Hippocampal formation (tissue), 2 donors: ENCODE measurements at places on chromosomes 11 and 22.

DNA sequence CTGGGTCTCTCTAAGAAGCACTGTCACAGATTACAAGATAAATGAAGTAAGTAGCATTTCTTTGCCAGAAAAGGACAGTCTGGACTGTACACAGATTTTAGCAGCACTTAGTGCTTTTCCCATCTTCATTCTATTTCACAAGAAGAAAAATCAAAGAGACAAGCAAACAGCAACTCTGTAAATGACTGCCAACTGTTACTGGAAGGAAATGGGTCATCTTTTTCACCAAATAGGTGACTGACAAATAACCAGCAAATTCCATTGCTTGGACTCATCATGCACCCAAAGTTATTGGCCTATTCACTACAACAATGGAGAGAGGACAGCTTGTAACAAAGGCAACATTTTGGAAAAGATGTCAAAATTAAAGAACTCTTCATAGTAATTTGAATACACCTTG is 28.9 kb upstream of the CARD18 start:
- DNase-seq = no peak

GRCh38 chr11:124762105-124762623 is at the start of gene ESAM:
TSS of gene ESAM (minus strand) at chr11:124762290. CDS start at chr11:124762154, 136 bp downstream.
- DNase-seq = no peak

GRCh38 chr11:27107548-27107947 is 66.9 kb downstream of the BBOX1 start:
- no peak for DNase-seq

DNA sequence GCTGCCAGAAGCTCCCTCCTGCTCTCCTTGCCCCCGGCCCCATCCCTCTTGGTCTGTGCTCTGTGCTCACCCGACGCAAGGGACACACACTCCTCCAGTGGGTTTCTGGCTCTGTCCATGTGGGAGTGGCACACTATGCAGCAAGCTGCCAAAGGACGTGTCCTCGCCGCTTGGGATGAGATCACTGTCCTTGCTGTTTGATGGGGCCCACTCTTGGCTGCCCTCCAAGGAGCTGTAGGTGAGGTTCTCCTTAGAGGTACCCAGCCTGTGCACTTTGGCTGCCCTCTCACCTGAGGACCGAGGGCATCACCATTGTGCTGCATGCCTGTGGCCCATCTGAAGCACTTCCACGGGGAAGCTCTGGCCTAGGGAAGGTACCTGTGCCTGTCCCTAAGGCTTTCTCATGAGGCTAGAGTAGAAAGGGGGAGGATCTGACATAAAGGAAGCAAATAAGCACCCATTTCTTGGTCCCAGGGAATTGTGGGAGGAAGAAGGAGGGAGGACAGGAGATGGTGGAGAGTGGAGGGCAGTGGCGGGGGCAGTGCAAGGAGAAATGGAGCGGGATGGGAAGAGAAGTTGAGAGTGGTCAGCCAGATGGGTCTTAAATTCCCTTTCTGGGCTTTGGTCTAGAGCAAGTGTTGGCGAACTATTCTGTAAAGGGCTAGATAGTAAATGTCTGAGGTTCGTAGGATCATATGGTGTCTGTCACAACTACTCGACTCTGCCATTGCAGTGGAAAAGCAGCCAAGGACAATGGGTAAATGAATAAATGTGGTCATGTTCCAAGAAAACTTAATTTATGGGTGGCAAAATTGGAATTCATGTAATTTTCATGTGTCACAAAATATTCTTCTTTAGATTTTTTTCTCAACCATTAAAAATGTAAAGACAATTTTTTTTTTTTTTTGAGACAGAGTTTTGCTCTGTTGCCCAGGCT is 47.0 kb upstream of the AMPD3 start:
- DNase-seq = no peak

DNA sequence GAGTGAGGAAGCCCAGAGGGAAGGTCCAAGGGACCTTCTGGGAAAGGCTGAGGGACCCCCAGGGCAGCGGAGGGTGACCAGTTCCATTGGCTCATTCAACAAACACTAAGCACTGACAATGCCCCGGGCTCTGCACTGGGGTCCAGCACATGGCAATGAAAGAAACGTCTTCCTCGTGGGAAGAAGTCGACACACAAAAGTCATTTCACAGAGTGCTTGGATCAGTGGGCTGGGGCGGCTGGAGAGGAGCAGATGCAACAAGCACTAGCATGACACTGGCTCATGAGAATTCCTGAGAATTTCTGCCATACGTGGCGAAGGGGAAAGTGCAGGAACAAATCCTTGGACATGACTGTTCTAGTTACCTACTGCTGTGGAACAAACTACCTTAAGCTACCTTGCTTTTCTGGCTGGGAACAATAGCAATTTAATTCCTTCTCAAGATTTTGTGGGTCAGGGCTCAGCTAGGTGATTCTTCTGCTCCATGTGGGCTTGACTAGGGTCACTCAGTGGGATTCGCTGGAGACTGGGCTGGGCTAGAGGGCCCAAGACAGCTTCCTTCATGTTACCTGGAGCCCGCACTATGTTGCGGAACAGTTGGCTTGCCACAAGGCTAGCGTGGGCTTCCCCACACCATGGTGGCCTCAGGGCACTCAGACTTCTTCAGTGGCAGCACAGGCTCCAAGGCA is 6.9 kb upstream of the STIP1 start:
- DNase-seq = no peak

DNA sequence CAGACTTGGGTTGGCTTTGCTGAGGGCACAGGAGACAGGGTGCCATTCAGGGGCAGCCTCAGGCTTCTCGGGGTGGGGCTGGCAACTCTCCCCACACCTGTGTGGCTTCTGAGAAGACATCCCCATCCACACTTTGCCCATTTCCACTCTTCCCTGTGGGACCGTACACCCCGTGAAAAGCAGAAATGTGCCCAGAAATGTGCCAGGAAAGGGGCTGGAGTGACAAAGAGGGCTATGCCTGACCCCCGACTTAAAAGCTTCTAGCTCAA is 50.6 kb downstream of the SGSM3 start:
- DNase-seq = no peak

DNA sequence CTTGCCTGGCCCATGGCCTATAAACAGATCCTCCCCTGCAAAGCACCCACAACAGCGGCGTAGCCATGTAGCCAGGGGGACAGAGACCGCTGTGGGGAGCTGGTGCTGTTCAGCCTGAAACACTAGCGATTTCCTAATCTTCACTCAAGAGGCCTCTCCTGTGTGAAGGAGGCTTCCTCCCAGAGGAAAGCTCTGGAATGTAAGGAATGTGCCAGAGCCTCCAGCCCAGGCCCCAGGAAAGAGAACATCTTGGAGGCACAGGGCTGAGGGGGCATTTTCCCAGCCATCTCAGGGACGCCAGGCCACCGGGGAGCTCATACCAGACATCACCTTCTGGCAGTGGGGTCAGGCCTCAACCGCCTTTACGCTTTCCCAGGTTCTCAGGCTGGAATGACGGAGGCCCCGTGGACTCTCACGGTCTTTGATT is 24.0 kb downstream of the MIAT start:
- no peak for DNase-seq
